Left renal pelvis (tissue), 4 donors: ENCODE measurements at places on chromosomes 4 and X. TPM values are rescaled to one million over a fixed set of nuclear protein-coding genes. Genes with fewer than 3 reads are reported as not detected.

GRCh38 chrX:68829582-68830418 is 979 bp downstream of the EFNB1 start:
- no peak for DNase-seq

DNA sequence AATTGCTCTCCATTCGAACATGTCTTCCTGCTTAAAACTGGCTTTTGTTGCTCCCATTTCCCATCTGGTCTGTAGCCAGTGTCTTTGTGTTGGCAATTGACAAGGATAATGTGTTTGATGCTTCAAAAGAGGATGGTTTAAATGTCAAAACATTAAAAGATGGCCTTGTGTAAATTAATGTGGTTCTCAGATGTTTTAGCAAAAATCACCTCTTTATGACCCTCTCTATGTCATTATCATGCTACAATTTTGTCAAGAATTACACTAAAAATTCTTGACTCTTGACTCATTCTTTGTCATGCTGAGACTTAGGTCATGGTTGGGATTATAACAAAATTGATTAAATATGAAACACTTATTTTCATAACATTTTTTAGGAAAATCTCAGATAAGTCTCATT is 47.4 kb downstream of the TMEM131L start:
- DNase-seq = no peak

DNA sequence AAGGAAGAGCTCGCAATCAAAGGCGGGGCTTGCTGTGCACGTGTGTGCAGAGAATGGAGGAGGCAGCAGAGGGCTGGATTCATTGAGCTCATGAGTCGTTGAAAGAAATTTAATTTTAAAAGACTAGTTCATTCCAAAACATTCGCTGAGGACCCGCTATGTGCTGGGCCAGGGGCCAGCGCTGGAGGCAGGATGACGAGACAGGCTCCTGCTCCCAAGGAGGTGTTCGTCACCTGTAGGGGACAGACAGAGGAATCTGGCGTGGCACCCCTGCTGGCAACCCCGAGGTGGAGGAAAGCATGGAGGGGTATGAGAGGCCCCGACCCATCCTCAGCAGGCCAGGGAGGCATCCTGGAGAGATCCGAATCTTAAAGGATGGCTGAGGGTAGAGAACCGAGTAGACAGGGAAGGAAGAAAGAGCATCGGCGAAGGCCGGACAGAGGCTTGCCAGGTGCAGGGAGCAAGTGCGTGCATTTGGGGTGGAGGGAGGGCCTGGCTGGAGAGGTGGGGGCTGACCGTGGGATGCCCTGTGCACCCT is 96.4 kb downstream of the CPZ start:
- no peak for DNase-seq

DNA sequence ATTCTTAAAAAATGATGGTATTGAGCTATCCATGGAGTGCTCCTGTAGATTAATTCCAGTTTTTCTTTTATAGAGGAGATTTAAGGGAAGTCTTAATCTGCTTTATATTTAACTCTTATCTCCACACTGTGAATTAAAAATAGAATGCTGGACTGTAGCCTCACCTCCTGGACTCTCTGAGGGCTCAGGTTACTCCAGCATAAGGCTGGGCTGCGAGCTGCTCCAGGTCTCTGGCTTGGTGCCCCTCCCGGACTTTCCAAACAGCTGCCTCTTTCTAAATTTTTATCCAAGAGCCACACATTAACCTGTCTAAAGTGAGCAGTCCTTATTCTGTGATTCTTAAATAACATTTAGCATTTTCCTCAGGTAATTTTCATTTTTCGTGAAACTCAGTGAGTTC is 218.7 kb upstream of the JADE1 start:
- no peak for DNase-seq

DNA sequence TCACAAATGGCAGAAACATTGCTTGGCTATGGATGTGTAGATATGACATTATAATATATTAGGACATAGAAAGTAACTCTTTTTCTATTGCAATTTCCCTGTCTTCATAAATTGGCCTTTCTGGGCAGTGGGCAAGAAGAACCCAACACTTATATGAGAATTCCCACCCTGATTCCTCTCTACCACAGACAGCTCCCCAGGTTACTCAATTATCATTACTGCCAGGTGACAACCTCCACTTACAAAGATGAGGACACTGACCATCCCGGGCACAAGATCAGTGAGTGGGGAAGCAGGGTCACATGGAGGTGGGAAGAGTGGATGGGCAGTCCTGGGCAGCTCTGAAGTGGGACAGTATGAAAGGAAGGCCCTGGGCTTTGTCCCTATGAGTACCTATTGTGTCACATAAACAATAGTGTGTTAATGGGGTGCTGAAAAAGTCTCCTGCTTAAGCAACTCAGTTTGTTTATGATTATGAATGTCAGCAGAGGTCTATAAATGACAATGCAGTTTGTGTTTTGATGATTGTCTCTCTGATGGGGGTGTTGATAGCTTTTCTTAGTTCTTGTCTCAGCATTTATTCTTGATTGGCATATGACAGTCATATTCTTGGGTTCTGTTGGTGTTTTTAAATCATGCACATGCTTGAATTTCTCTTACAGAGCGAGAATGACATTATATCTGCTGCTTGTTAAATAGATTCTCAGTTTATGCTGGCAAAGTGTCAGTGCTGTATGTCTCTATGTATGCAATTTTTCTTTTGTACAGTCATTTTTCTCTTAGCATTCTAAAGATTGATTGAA is 99.9 kb downstream of the SLIT2 start:
- no peak for DNase-seq

GRCh38 chr4:7002336-7002735 is 40.8 kb upstream of the TADA2B start:
- DNase-seq = no peak

GRCh38 chrX:50103176-50103575 is 97.6 kb downstream of the AKAP4 start:
- DNase-seq = no peak

- no peak for DNase-seq
Observed at GRCh38 chr4:101019941-101020401, 327.4 kb downstream of the PPP3CA start.

Gene MAPK10
- polyA plus RNA-seq = 58.7 TPM

DNA sequence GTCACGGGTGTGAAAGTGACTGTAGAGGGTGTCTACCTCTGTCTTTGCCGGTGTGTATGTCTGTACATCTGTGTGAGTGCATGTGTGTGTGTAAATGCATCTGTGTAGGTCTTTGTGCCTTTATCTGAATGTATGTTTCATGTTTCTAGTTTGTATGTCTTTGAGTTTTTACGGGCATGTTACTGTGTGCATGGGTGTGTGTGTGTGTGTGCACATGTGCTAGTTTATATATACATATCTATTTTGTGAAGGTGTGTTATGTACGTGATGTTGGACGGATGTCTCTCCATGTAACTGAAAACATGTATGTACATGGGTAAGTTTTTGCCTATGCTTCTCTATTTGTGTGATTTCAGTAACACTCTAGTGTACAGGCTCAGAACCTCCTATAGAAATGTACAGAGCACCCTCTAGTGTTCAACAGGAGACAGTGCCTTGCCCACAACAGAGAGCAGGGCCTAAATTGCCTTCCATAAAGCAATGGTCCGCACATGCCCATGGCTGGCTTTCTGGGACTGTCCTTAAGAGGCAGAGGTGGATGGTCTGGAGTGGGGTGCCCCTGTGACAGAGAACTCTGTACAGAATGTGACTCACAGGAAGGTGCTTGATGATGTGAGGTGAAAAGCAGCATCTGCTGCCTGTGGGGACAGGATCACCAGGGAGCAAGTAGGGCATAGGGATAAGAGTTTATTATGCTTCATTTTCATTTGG is 343.5 kb downstream of the RAPGEF2 start:
- peak; percentile 60 for DNase-seq

GRCh38 chr4:164931551-164932324 is 45.7 kb downstream of the TRIM61 start:
- no peak for DNase-seq

- DNase-seq = no peak
Observed at GRCh38 chrX:22950269-22951266, 49.2 kb upstream of the DDX53 start.

Gene TAPT1
- 41.2 TPM for polyA plus RNA-seq

GRCh38 chrX:41858161-41858775 is 65.1 kb downstream of the CASK start:
- no peak for DNase-seq

GRCh38 chr4:22348410-22348809 is 167.5 kb downstream of the ADGRA3 start:
- no peak for DNase-seq

GRCh38 chr4:109801895-109802319 is at the start of gene CFI:
Gene CFI, minus strand, starts transcription at chr4:109801999. Its CDS starts 28 bp downstream, at chr4:109801971.
- peak; percentile 51 for DNase-seq

DNA sequence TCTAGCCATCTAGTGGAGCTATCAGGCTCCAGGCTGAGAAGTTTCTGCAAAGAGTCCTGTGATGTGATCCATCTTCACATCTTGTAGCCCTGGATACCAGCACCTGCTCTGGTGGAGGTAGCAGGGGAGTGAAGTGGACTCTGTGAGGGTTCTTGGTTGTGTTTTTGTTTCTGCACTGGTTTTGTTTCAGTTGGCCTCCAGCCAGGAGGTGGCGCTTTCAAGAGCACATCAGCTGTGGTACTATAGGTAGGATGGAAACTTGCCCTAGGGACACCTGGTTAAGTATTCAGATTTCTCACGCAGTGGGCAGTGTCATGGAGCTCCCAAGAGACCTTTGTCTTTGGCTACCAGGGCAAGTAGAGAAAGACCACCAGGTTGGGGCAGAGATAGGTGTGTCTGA is 257.5 kb upstream of the SLC7A11 start:
- DNase-seq = no peak

- no peak for DNase-seq
Observed at GRCh38 chrX:129724754-129725153, 14.0 kb upstream of the XPNPEP2 start.

DNA sequence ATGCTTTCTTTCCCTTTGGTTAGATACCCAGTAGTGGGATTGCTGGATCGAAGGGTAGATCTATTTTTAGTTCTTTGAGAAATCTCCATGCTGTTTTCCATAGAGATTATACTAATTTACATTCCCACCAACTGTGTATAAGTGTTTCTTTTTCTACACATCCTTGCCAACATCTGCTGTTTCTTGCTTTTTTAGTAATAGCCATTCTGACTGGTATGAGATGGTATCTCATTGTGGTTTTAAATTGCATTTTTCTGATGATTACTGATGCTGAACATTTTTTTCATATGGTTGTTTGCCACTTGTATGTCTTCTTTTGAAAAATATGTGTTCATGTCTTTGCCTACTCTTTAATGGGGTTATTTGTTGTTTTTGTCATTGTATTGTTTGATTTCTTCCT is 6.6 kb upstream of the AGA start:
- DNase-seq = no peak

DNA sequence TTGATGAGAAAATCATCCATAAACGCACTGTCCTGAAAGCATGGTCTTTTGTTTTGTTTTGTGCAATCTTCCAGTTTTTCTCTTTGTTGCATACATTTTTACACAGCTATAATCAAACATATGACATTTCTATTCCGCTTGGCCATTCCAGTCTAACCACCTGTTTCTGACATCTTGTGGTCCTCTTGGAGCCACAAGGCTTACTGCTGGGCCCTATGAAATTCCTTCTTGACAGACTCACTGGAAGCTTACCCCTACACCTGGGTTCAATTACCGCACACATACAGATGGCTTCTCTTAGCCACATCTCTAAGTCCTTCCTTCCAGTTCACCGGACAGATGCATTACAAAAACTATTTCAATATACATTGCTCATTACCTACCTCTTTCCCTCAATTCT is 72.4 kb downstream of the PAPSS1 start:
- no peak for DNase-seq

Gene MTMR8
- polyA plus RNA-seq = 2.8 TPM

Gene CACNA1F
- 0.03 TPM for polyA plus RNA-seq

Gene PLXNB3
- 1.6 TPM for polyA plus RNA-seq

DNA sequence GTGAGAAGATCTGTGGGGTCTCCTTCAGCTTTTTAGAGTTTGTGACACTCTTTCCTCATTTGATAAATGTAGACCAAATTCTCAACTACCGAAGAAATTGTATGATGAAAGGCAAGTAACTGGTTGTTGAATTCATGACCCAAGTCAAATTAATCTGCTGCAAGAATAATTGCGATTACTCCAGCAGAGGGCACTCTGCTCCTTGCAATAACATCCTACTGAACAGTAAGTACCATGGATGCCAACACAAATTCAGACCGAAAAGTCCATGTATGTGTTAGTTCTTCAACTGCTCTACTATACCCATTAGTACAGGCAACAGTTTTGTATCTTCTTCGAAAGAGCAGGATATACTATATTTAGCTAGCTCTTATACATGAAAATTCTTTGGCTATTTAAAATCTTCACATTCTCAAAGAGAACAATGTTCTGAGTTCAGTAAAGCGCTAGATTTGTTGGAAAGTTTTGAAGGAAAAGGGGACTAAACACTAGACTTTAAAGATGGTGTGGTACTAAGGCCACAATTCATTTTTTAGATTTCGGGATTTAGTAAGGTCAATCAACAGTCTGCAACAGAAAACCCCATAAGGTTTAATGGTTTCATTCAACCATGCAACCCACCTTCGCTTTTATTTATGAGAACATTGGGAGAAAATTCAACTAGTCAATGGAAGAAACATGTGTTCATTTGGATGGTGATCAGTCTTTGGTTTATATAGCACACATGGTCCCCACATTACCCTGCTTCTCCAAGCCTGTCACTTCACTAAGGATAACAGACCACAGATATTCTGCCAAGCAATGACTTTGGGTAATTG is 105.4 kb upstream of the TBC1D9 start:
- DNase-seq = peak; percentile 74

DNA sequence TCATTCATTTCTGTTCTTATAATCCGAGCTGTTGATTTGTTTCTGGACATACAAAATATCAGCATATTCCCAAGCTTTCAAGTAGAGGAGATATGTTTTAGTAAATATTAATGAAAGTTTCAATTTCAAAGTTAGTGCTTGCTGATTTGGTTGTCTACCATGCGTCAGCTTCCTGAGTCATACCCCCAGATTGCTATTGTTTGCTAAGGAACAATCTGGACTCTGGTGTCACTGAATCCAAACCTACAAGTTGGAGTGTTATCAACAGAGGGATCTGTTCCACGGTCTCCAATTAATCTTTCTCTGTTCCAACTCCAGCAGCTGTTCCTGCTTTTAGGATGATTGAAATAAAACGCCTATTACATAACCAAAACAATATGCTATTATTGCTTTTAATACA is 96.1 kb upstream of the FAM9A start:
- no peak for DNase-seq

- DNase-seq = no peak
Observed at GRCh38 chr4:3712936-3713335, 53.2 kb upstream of the ADRA2C start.

DNA sequence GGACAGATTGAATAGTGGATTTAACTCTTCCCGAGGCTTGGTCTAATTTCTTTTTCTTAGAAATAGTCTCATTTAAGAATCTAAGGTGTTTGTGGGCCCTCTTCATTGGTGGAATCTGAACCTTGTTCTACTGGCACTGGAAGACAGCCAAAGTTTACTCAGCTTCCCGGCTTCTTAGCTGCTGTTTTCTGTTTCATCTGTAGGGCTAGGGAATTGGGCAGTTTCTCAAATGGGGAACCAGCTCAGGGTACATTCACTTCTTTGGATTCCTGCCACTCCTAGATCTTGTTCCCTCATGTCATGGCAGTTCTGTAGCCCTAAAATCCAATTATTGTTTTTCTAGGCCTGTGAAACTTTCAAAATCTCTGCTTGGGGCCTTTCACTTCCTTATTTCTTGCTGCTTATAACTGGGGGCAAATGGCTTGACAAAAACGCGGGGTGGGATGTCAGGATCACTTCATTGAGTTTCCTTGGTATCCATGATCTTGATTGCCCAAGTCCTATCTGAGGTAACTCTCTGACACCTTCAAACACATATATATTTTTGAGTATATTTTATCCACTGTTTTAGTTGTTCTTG is 985.0 kb downstream of the C4orf33 start:
- DNase-seq = no peak

GRCh38 chr4:144819591-144819990 is 173.6 kb downstream of the HHIP start:
- no peak for DNase-seq
